ENCODE measurements at places on chromosomes 5 and 9.
A peak's percentile ranks its signal among the peaks of the same experiment; 100 is the strongest.

DNA sequence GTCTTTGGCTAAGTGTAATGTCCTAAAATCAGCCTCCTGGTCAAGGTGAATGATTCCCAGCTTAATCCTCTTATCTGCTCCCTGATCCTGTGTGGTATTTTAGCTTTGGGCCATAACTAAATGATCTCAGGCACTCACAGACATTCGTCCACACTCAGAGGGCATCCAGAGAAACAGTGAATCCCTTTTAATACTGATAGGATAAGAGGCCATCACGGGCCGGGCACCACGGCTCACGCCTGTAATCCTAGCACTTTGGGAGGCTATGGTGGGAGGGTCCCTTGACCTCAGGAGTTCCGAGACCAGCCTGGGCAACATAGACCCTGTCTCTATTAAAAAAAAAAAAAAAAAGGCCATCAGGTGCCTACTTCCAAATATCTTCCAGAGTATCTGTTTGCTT, 6.3 kb downstream of the PDCL start:
- DNase-seq: no peak

GRCh38 chr5:27682600-27682999, 644.2 kb upstream of the CDH9 start:
- DNase-seq: no peak

- DNase-seq: no peak
These were observed 84.6 kb downstream of the PLPP1 start for GRCh38 chr5:55450050-55450765.

GRCh38 chr9:127970401-127971313, 10.1 kb downstream of the EEIG1 start:
- DNase-seq: no peak

DNA sequence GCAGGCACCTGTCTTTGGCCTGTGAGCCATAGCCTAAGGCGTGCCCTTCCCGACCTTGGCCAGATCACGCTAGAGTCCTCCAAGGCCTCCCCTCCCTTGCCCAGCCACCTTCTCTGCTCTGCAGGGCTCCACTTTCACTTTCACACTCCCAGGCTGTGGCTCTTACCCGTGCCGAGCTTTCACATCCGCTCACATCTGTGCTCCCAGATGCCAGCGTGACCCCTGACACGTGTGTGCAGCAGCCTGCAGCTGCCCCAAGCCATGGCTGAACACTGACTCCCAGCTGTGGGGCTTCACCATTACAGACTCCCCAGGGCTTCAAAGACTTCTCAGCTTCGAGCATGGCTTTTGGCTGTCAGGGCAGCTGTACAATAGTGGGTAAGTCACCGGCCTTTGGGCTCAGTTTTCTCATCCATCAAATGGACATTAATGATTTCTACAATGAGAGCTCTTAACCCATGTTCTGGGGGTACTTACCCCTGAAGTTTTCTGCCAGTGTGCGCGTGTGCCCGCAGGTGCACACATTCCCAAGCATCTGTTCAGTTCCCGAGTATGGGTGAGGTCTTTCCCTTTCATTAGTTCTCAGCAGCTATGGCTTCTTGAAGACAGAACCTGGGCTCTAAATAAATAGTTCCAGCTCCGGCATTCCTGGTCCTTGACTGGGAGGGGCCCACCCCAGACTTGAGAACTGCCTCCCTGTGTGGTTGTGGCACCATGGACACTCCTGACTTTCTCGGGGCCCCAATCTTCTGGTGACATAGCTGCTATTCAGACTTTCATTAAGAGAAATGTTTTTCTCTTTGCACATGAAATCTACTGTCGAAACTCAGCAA, 118.6 kb downstream of the RGS3 start:
- peak; percentile 39 for DNase-seq

GRCh38 chr9:125437771-125438221, 176.2 kb downstream of the GAPVD1 start:
- DNase-seq: no peak

- no peak for DNase-seq
These were observed 85.4 kb downstream of the ANKRD55 start for GRCh38 chr5:56147659-56148230.

DNA sequence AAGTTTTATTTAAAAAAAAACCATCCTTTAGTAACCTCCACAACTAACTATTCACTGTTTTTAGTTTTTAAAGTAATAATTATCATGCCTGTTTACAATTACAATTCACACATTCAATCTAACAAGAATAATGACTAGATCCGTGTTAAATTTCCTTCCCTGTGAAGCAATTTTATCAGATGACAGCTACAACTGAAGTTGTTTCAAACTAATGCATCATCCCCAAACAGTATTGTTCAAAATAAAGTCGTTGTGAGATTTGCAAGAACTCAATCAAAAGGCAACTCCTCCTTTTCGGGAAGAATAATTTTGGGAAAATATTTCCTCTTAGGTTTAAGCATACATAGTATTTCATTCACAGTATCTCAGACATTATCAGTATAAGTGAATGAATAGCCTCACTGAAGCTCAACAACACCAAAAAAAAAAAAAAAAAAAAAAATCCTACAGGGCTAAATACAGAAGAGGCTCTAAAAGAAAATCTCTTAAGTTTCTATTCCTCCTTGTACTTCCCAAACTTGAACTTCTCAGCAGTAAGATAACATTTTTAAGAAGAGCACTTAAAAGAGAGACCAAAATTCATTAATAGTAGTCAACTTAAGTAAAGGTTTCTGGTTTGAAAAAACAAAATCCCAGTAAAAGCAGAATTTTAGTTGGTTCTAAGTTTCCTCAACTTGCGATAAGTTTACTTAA, 9.4 kb downstream of the C9orf72 start:
- no peak for DNase-seq

DNA sequence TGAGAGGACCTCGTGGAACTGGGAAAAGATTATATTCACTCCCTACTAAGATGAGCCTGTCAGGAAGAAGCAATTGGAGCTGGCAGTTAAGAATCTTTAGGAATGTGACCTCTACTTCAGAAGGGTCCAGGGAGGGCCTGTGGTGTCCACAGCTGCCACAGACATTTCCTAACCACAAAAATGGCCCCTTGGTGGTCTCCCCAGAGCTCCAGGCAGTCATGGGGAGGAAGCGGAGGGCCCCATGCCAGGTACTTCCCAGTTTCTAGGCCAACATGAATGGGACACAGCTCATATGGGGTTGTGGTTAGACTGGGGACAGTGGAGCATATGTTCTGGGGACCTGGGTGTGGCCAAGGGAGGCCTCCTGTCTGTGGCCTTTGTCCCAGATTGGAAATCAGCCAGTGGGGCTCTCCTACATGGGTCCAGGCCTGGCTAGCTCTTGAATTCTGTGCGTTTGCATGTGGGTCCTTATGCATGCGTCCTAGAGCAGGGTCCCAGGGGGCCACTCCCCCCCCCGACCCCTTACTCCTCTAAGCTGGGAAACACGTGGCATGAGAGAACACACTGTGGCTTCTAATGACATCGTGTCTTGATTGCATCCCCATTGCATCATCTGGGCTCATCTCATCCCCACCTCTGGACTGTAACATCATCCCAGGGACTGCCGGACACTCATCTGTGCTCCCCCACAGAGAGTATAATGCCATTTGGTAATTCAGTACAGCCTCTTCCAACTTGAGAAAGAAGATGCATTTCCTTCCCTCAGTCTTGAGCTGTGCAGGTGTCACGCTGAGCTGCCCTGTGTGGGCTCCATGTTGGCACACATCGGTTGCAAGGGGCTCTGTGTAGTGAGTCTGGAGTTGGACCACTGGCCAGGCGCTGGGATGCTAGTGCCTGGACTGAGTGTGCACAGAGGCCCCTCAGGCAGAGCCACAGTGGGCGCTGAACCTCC, 31.3 kb downstream of the IRF1 start:
- no peak for DNase-seq

- no peak for DNase-seq
These were observed 57.6 kb downstream of the AHRR start for GRCh38 chr5:378976-379742.

- no peak for DNase-seq
These were observed 116.2 kb downstream of the CDK5RAP2 start for GRCh38 chr9:120463765-120464164.

DNA sequence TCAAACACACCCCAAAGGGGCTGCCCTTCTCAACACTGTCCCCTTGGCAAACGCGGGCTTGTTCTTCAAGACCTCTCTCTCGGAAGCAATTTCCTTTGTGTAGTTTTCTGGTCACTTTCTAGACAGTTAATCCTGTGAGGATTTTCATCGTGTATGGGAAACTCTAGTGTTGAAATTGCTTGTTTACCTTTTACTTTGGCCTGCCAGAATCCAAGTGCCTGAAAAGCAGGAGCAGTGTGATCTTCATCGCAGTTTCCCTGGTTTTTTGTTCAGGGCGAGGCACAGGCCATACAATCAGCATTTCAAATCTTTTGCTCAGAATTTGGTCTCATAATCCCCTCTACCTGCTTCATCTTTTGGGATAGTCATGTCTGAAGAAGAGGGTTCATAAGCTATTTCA, 115.7 kb upstream of the C9orf72 start:
- DNase-seq: no peak

- no peak for DNase-seq
These were observed 105.6 kb downstream of the FGF18 start for GRCh38 chr5:171525085-171525484.

DNA sequence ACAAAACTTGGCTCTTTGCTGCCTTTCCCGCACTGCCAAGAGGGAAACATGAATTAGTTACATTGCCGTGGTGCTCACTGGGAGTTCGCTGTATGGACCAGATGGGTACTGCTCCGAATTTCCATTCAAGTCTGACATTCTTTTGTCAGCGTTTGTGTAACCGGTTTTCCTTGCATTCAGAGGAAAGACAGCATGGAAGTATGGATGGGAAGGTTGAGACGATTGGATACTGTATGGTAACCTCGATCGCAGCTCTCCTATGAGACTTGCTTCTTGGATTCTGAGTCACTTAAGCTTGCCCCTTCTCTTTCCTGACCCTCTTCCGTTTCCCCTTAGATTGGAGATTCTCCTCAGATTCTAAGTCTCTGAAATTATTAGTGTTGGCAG, 625 bp upstream of the UBLCP1 start:
- no peak for DNase-seq

- no peak for DNase-seq
These were observed 841 bp downstream of the ACSL6 start for GRCh38 chr5:132010645-132010988.
